Neuronal stem cell (in vitro differentiated cells): ENCODE measurements at places on chromosomes 5 and 9.

- no peak for DNase-seq
Measured at GRCh38 chr9:130651221-130651620, 13.2 kb upstream of the PRDM12 start.

DNA sequence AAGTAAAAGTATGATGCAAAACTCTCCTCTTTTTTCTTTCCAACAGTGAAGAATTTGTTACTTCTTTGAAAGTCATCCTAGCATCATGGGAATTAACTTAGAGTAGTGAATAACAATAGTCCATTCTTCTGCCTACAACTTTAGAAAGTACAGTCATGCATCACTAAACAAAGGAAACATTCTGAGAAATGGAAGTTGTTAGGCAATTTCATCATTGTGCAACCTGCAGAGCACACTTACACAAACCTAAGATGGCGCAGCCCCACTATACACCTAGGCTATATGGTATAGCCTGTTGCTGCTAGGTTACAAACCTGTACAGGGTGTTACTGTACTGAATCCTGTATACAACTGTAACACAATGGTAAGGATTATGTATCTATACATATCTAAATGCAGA lies 1209.3 kb upstream of the C9orf72 start:
- no peak for DNase-seq

- DNase-seq: no peak
Measured at GRCh38 chr5:151328734-151329133, 18.6 kb downstream of the SLC36A2 start.

DNA sequence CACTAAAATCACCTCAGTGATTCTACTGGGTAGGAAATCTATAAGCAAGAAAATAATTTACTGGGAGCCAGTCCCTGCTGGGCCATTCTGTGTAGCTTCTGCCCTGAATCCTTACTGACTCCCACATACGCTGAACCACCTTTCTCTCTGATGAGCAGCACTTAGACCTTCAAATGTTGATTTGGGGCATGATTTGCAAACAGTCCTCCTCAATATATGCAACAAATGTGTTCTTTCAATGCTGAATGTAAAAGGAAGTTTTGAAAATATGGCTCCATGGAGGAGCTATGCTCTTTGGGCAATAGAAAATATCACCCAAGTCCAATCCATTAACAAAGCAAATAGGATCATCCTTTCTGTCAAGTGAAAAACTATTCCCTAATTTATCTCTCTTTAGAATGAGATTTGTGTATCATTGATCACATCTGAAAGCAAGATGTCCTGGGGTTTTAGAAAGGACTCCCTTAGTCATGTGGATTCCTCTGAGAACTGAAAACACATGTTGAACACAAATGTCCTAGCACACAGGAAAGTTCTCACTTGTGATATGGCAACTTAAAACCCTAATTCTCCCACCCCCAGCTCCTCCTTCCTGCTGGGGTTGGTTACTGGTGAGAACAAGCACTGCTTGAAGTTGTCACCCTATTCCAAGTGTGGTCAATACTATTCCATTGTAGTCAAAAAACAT lies 8.9 kb upstream of the CER1 start:
- DNase-seq: no peak

GRCh38 chr9:129836311-129837007 lies 1.2 kb downstream of the USP20 start:
- DNase-seq: no peak

GRCh38 chr5:20833081-20833627 lies 845.2 kb upstream of the CDH18 start:
- no peak for DNase-seq

GRCh38 chr9:77907585-77907984 lies 124.0 kb downstream of the GNAQ start:
- no peak for DNase-seq

- DNase-seq: no peak
Measured at GRCh38 chr5:107428303-107428813, 242.4 kb downstream of the EFNA5 start.

DNA sequence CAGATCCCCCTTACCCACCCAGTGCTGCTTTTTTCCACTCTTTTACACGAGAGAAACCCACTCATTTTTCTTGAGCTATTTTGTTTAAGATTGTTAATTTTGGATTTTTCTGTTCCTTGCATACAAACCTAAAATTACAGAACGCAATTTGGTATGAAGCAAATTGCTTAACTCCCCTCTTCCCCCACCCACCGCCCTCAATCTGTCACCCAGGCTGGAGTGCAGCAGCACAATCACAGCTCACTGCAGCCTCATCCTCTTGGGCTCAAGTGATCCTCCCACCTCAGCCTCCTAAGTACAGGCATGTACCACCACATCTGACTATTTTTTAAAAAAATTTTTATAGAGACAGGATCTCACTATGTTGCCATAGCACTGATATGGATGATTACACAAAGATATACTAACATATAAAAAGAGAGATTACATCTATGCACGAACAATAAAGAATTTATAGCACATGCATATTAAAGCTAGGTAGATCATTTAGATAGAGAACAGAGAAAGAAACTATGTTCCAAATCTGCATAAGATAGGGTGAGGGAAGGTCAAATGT lies 203.6 kb downstream of the PIK3R1 start:
- DNase-seq: no peak

- DNase-seq: no peak
Measured at GRCh38 chr5:181235323-181235688, 8.4 kb downstream of the RACK1 start.

DNA sequence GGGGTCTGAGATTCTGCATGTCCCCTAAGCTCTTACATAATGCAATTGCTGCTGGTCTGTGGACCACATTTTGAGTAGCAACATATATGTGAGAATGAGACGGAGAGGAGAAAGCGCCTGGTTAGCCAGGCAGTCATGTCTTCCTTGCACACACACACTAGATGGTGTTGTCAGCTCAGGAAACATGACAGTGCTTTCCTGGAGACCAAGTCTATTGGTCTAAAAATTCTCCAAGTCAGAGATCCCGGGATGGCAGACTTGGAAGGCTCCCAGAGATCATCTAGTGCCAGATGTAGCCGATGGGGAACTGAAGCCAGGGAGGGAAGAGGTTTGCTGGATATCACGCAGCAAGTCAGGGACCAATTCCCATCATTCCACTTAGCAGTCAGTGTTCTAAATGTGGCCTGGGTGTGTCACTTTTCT lies 53.4 kb downstream of the GALNT12 start:
- peak; percentile 18 for DNase-seq

GRCh38 chr5:125894383-125894782 lies 528.8 kb upstream of the GRAMD2B start:
- no peak for DNase-seq
